ENCODE measurements at places on chromosomes 2 and 18. TPM values are rescaled to one million over a fixed set of nuclear protein-coding genes. Genes with fewer than 3 reads are reported as not detected.

DNA sequence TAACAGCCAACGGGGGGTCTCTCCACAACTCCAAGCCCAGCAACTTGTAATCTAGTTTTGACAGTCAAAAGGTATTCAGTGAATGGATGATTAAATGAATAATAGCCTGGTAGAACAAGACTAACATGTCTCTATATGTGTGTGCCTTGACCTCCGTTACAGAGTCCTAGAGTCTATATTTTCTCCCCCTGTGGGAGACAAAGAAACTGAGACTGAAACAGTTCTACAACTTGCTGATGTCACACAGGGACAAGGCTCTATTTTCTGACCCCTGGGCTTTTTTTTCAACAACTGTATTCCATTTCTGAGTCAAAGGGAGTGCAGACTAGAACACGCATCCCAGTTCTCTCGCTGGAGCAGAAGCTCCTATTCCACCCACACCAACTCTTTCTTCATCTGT lies 223.6 kb upstream of the AGAP1 start:
- DNase-seq = no peak

GRCh38 chr2:88668862-88669261 lies 22.6 kb upstream of the RPIA start:
- DNase-seq = no peak

Gene CRYGB
- total RNA-seq = not detected

DNA sequence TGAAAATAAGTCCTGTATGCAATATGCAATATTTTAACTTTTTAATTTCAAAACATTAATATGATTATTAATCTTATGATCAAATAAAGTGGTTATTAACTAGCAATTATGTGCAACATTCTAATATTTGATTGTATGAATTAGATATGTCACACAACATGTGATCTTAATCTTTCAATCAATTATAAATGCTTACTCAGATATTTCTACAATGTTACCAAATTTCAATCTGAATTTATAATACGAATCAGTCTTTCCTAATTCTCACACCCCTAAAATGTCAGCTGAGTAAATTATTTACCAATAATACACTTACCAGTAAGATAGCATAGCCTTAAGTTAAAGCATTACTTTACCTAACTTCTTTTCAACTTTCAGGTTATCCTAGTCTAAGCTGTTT lies 186.3 kb downstream of the CALCRL start:
- no peak for DNase-seq

DNA sequence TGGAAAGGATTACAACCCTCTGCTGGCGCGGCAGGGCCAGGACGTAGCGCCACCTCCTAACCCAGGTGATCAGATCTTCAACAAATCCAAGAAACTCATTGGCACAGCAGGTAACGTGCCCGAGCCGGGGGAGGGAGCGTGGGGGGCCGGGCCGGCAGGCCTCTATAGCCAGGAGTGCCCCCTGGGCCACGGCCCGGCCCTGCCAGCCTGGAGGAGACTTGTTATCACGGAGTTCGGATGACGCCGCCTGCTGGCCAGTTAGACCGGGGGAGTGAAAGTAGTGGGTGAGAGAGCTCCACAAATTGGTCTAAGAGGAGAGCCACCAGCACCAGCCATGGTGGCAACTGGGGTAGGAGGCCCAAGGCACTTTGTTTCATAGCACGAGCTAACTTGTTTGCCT lies 8.6 kb upstream of the TMEM214 start:
- peak; percentile 39 for DNase-seq

Gene SATB2
- total RNA-seq = 94.9 TPM

GRCh38 chr2:42762823-42763804 lies 821 bp downstream of the OXER1 start:
- no peak for DNase-seq

- no peak for DNase-seq
Observed at GRCh38 chr2:949384-950079, 1.1 kb upstream of the SNTG2 start.

Gene KCNG2
- 3.2 TPM for total RNA-seq

- DNase-seq = no peak
Observed at GRCh38 chr18:63928331-63928730, 20.6 kb downstream of the SERPINB10 start.

DNA sequence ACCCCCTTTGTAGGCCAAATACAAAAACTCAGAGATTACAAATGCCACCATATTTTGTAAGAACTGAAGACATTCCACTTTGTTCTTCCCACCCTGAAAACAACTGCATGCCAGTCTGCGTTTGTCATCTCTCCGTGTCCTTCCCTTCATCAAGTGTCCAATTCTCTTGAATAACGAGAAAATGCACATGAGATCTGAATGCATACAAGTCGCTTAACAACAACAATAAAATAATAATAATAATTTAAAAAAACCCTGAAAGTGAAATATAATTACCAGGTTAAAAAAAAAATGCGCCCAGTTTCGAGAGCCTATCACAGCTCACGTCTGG lies 2.0 kb upstream of the SETBP1 start:
- DNase-seq = no peak

Gene FER1L5
- not detected for total RNA-seq

GRCh38 chr2:40034801-40035200 lies 255.7 kb upstream of the THUMPD2 start:
- no peak for DNase-seq

- DNase-seq = no peak
Observed at GRCh38 chr2:53911434-53912189, 51.8 kb upstream of the GPR75 start.
